ENCODE measurements at places on chromosomes 1 and 21.

DNA sequence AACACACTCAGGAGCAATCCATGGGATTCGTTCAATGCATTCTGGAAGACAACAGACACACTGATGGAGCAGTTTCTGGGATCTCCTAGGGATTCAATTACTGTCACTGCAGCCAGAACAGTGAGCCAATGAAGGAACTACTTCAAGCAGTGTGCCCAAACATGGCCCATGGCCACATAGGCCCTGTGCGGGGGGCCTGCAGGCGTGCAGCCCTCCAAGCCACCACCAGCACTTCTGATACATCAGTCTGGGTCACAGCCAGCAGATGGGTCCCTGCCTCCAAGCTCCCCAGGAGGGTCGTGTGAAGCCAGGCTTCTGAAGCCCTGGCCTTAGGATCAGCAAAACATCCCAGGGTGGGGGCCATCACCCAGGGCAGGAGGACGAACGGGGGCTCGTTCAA is 99.3 kb downstream of the RAVER2 start:
- no peak for DNase-seq

DNA sequence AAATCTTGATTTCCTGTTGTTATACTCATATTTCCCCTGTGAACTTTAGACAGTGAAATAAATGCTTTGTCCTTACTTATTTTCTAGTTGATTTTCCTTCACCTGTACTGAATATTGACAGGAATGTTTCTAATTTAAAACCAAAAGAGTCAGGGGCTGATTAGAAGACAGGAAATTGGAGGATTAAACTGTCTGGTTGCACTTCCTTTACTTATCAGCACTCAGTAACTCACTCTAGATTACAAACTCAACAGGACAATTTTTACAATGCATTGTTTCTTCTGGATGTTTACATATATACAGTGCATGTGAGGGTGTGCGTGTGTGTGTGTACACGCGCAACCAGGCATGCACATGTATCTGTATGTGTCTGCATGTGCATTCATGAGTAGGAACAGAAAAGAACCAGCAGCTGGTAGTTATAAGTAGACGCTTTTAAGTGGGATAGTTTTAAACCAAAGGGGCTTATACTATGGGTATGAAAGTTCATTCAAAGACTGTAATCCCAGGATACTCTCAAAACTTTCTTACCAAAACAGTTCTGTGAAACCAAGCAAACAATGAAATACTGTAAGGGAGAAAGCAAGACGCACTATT is 212.0 kb upstream of the NFIA start:
- no peak for DNase-seq

DNA sequence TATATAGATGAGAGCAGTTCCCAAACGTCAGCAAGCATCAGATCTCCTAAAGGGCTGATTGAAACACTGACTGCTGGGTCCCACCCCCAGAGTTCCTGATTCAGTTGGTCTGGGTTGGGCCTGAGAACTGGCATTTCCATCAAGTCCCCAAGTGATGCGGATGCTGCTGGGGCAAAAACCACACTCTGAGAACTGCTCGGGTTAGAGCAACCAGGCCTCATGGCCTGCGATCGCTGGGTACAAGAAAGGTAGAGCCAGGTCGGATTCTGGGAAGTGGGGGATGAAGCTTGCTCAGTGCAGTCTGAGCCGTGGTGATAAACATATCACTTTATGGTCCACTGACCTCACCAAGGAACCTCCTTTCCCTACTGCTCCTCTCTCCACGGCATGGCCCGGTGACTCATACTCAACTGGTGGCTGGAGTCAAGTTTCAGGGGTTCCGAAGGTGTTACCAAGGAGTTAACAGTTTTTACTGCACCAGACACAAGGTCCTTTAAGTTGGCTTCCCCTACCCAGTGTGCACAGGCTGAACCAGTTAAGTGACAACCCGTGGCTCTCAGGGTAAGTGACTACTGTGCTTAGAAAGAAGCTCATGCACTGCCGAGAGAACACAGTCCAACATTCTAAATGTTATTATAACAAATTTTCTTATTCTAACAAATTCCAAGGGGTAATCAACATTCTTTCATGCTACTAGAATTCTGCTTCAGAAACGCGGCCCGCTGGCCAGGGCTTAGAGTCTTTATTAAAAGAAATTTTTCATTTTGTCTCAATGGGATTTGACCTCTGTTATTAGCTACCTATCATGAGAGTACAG is 153.5 kb downstream of the TGFBR3 start:
- DNase-seq: peak; percentile 3

GRCh38 chr1:165351863-165352441 is 4.6 kb downstream of the LMX1A start:
- no peak for DNase-seq

GRCh38 chr1:67312615-67313014 is 4.9 kb downstream of the IL12RB2 start:
- DNase-seq: no peak

DNA sequence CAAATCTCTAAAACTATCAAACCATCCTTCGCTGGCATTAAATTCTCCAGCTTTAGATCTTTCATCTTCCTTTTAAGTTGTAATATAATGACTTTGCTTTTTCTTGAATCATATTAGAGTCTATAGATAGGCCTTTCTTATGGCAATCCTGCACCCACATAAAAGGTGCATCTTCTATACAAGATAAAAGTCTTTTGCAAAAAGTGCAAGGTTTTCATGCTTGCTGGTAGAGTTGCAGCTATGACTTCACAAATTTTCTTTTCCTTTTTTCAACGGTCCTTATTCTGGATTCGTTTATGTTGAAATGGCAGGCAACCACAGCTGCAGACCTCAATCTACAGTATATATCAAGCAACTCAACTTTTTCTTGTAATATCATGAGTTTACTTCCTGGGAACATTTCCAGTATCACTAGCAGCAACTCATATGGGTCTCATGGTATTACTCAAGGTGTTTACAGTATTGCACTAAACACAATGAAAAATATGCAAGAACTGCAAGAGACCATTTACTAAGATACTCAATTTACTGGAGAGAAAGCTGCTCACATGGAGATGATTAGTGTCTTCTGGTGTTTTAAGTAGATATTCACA is 22.1 kb downstream of the OMA1 start:
- DNase-seq: no peak

GRCh38 chr1:61079296-61079897 is 3.0 kb upstream of the NFIA start:
- no peak for DNase-seq

All from effector memory CD4-positive, alpha-beta T cell (primary cell).